CD4-positive, alpha-beta T cell treated with Interleukin-2 at 100 ng/mL for 4 hours (primary cell): ENCODE measurements at places on chromosomes 12 and 14.

DNA sequence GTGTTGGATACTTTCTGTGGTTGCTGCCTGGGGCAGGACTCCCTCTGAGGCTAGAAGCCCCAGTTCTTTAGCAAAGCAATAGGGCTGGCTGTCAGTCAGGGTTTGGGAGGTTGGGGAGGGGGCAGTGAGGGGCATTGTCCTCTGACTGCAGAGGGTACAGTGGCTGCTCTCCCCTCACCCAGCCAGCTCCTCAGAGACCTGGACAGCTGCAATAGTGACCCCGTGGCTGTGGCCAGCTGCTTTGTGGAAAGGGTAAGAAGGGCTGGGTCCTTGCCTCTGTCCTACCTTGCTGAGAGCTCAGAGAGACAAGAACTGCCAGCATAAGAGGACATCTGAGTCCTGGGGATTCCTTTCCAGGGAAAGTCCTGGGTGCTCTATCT lies 25.8 kb downstream of the PLEKHG3 start:
- DNase-seq = no peak

DNA sequence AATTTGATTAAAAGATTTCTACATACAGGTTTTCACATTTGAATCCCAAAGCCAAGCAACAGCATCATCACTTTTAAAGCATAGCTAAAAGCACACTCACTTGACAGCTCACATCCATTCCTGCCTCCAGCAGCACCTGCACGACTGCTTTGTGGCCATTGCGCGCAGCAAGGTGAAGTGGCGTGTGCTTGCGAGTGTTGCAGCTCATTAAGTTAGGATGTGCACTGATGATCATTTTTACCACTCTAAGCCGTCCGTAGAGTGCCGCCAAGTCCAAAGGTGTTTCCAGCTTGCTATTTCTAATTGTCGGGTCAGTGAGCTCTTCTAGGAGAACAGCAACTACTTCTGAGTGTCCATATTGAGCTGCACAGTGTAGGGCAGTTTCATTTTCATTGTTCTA lies 158.8 kb downstream of the GARIN6 start:
- DNase-seq = no peak

- DNase-seq = no peak
These were observed 56.9 kb downstream of the LMNTD1 start for GRCh38 chr12:25496098-25496587.

GRCh38 chr14:102652194-102652593 lies 59.7 kb downstream of the RCOR1 start:
- DNase-seq = no peak

DNA sequence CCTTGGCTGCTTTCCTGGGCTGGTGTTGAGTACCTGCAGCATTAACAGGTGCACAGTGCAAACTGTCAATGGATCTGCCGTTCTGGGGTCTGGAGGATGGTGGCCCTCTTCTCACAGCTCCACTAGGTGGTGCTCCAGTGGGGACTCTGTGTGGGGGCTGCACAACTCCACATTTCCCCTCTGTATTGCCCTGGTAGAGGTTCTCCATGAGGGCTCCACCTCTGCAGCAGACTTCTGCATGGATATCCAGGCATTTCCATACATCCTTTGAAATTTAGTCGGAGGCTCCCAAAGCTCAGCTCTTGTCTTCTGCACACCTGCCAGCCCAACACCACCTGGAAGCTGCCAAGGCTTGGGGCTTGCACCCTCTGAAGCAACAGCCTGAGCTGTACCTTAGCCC lies 198.6 kb downstream of the GXYLT1 start:
- no peak for DNase-seq

DNA sequence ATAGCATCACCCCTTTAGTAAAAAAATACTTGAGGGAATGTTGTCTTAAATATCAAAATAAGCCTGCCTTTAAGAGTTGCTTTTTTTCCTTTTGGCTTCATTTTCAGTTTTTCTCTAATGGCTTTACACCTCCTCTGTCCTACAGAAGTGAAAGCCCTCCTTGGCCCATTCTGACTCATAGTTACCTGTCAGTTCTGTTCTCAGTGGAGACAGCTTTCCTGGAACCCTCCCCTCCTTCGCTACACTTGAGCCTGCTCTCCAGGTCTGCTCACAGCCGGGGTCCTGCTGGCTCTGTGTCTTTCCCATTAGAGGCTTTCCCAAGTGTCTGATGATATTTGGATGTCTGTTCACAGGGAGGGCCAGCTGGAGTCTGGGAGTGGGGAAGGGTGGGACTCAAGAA lies 84.0 kb downstream of the PELI2 start:
- no peak for DNase-seq

DNA sequence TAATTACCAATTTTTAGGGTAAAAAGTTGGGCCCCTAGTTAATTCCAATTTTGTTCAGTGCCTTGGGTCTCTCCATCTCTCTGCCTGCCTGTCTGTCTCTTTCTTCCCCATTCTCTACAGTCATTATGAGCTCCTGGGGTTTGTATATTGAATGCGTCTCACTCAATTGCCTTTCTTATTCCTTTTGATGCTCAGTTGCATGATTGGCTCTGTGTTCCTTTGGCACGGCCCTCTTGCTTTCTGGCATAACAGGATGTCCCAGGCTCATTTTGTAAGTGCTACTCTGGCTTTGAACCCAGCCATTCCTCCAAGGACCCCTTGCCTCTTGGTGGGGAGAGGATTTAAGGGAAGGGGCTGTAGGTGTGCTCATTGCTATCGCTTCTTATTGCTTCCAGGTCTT lies 35.6 kb downstream of the ZNF664 start:
- DNase-seq = no peak

DNA sequence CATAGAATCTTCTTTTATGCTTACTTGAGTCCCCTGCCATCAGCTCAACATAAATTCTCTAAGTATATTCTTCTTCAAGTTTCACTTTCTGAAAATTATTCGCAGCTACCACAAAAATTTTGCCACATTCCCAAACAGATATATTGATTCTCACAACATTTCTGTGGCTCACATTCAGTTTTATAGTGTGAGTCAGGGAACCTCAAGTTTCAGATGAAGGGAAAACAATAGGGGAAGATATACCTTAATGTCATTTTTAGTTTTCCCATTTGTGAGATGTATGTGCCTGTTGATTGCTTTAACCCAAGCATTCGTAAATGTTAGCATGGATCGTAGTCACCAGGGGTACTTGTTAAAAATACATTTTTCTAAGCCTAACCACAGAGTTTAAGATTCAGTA lies 465.8 kb downstream of the CCER1 start:
- no peak for DNase-seq
